Smooth muscle cell of the umbilical artery (primary cell): ENCODE measurements at places on chromosomes 2 and 18. TPM values are rescaled to one million over a fixed set of nuclear protein-coding genes. Genes with fewer than 3 reads are reported as not detected.

Gene C18orf54
- total RNA-seq = 3.3 and 8.6 TPM in 2 replicates

Gene IGFBP5
- 474 and 1,007 TPM in 2 replicates for total RNA-seq

Gene DNAJC5G
- not detected in 2 replicates for total RNA-seq

Gene MCEE
- total RNA-seq = 22.6 and 22.7 TPM in 2 replicates

Gene RNF125
- total RNA-seq = 0.23 TPM in 1 of 2 replicates, not detected in the other

Gene CXCR1
- not detected in 2 replicates for total RNA-seq

Gene KHK
- 0.59 and 1.2 TPM in 2 replicates for total RNA-seq

Gene RGPD4
- total RNA-seq = not detected in 2 replicates

Gene TTC32
- total RNA-seq = 6.0 and 6.2 TPM in 2 replicates
